ENCODE measurements at places on chromosomes 16 and 17.

DNA sequence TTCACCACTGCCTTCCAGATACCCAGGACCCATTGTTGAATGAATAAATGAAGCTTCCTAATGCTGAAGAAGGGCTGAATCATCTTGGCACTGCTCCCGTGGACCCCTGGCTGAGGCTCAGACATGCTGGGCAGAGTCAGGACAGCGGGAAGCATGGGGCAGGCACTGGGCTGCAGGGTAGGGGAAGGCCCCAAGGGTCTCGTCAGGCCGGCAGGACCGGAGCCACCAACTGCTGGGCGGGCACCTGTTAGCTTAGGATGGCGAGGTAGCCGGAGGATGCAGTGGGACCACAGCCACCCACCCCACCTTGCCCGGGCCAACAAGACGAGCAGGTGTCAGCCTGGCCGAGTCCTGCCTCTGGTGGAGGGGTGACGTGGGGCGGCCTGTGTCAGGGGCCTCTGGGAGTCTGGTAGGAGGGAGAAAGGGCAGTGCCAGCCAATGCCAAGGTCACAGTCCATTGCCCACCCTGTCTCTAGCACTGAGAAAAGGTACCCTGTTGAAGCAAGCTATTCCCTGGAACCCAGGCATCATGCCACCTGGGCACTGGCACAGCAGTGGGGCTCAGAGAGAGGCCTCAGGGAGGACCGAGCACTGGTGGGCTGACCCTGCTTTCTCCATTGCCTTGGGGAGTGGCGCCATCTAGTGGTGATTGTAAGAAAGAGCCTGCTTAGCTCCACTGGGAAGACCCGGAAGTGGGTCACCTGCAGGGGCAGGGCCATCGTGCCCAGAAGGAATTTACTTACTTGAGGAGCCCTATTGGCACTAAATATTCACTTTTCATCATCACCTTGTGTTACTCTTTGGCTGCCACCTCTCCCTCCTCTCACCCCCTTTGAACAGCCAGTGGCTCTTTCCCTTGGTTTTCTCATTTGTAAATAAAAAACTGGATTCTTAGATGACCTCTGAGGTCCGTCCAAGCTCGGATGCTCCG, 3.0 kb upstream of the DLX3 start:
- peak; percentile 50 for DNase-seq

DNA sequence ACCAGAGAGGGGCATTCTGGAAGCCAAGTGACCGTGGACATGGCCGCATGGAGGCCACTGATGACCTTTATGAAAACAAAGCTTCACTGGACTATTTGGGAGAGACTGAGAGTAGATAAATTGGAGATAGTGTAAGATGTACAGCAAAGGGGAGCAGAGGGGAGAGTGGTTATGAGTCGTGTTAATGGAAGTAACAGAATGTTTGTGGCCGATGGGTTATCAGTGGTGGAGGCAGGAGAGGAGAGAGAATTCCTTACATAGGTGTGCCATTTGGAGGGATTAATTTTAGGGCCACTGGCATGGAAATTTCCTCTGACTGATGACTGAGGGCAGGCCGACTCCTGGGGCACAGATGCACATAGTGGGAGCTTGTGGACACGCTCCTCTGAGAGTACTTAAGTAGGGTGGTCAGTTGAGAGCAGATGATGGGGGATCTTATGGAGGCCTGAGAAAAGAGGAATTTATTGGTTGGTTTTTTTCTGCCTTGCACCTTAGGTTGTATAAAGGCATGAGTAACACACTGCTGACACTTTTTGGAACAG, 19.2 kb downstream of the PRPSAP2 start:
- DNase-seq = no peak

GRCh38 chr17:13785981-13786598, 184.4 kb upstream of the HS3ST3A1 start:
- DNase-seq = peak; percentile 43

DNA sequence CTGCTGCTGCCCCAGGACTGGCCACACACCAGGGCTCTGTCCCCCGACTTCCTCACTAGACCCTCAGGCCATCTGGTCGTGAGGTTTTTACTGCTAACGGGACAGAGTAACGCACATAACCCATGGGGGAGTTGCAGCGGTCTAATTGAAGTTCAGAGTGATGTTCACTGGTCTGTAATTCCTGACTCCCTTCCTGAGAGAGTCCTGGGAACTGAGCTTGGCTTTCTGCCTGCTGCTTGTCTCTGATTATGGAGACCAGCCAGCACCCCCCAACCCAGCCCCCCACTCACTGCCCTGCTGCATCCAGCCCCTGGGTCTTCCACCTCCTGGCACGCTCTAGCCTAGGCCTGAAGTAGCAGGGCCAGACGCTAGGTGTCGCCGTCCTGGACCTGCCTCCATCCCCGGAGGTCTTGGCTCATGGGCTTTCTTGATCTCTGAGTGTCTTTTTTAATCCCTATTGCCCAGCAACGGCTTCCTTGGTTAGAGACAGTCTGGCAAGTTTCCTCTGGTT, 192.9 kb downstream of the CCDC182 start:
- no peak for DNase-seq

DNA sequence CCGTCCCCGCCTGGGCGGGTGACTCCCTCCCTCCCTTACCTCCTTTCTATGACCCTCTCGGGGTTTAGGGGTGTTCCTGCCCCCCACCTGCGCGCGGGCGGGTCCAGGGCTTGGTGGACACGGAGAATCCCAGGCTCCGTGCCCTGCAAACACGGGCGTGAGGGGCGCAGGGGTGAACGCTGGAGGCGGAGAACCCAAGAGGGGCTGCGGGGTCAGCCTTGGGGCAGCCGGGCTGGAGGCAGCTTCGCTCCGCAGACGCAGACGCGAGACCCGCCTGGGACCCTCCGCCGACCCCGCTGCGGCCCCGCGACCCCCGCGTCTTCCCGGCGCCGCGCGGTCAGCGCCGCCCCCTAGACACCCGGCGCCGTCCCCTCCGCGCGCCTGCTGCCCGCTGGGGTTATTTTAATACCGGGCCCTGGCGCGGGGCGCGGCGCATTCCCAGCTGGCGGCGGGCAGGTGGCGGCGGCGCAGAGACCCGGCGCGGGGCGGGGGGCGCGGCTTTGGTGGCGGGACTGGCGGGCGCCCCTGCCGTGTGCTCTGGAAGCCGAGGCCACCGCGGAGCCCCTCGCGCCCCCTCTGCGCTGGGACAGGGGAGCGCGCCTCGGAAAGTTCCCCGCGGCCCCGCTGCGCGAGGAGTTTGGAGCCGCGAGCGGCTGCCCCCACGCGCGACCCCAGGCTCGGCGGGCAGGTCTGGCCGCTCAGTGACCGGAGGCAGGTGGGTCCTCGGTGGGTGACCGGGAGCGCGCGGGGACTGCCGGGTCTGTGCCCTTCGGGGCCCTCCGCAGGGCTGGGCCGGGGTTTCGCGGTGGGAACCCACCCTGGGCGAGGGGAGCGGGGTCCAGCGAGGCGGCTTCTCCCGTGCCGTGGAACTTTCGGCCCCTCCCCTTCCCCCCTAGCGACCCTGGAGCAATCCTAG, at the start of gene UTS2R:
UTS2R (plus strand) TSS at position 433 of the 916 bp plus-strand sequence. CDS start 2,560 bp downstream, outside the sequence.
- DNase-seq = no peak

- DNase-seq = no peak
Measured at GRCh38 chr16:19382084-19382801, 35.4 kb upstream of the TMC5 start.

Data from AG04450 (cell line).